Activated CD4-positive, alpha-beta memory T cell treated with anti-CD3 and anti-CD28 coated beads for 36 hours (primary cell): ENCODE measurements at places on chromosomes 13 and 19. TPM values are rescaled to one million over a fixed set of nuclear protein-coding genes. Genes with fewer than 3 reads are reported as not detected.

DNA sequence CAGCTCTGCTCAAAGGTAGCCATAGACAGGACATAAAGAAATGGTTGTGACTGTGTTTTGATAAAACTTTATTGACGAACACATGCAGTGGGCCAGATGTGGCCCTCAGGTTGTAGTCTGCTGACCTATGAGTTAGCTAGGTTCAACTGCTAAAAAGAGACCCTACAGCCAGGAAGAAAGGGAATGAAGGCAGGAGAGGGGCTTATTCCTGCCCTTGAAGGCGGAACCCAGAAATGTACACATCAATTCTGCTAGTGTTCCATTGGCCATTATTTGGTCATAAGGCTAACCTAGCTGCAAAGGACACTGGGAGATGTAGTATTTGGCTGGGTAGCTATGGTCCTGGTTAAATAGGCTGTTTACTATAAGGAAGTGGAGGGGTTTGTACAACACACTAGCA lies 18.0 kb downstream of the APBA3 start:
- no peak for DNase-seq

DNA sequence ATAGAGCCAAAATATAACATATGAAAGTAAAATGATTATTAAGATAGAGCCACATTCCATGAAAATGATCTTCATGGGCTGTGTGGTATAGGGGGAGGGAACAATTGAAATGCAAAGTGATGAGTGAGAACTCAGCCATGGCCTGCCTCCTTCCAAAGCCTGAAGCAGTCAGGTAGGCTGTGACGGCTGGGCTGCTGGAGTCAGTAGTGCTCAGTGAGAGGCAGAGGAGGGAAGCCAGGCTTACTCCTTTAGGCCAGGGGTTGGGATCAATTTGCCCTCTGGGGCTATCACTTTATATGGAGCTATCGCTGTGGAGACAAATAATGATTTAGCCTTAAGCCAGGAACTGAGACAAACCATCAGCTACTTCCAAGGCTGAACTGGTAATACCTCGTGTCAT lies 654.9 kb downstream of the FGF9 start:
- DNase-seq: no peak

DNA sequence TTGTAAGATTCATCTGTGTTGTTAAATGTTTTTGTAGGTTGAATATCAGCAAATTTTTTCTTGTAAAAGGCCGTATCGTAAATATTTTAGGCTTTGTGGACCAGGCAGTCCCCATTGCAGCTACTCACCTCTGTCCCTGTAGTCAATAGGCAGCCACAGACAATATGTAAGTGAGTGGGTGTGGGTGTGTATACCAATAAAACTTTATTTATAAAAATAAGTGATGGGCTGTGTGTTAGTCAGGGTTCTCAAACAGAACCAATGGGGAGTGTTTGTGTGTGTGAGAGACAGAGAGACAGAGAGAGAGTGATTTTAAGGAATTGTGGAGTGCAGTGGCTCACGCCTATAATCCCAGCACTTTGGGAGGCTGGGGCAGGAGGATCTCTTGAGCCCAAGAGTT lies 37.6 kb upstream of the NFIC start:
- no peak for DNase-seq

GRCh38 chr19:18520848-18521691 lies 800 bp downstream of the ELL start:
- DNase-seq: peak; percentile 38

METTL21C gene
- total RNA-seq: not detected

GPATCH1 gene
- 8.9 TPM for total RNA-seq

- no peak for DNase-seq
Observed at GRCh38 chr13:35695448-35695770, 218.9 kb upstream of the MAB21L1 start.

DNA sequence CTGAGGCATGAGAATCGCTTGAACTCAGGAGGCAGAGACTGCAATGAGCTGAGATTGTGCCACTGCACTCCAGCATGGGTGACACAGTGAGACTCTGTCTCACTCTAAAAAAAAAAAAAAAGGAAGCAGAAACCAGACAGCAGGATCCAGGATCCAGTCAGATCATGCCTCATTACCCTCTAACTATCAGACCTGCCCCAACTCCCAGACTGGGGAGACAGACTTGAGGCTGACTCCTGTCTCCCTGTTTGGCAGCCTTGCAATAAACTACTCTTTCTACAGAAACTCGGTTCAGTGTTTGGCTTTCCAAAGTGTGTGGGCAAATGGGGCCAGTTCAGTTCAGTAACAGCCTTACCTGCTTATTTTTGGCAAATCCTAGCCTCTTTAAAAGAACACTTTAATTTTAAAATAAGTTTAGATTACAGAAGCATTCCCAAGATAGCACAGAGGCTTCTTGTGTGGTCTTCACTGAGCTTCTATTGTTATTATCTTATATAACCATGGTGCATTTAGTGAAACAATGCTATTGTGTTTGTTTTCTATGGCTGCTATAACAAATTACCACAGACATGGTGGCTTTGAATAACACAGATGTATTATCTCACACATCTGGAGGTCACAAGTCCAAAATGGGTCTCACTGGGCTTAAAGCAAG lies 18.5 kb downstream of the RASL11A start:
- DNase-seq: no peak

DNA sequence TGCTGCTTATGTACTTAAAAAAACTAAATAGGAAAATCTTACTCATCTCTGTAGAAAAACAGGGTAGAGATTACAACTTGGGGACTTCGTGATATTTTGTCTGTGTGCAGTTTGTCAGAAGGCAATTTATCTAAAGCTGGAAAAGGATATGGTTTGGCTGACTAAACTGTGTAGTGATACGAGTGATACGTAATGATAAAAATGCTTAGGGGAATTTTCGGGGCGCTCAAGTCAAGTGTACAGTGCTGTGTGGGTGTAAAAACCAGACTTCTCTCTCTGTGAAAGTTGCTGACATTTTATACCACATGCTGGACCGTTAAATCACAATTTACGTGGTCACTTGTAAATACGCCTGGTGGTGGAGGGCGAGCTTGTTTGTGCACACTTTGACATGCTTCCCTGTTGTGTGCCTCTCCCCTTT lies 221.7 kb downstream of the KCNRG start:
- DNase-seq: peak; percentile 55

- peak; percentile 10 for DNase-seq
Observed at GRCh38 chr19:18972301-18972811, 31.3 kb upstream of the HOMER3 start.

- no peak for DNase-seq
Observed at GRCh38 chr19:1634242-1634937, 18.0 kb downstream of the TCF3 start.

SETDB2 gene
- 15.9 TPM for total RNA-seq

TMEM59L gene
- total RNA-seq: 0.24 TPM

GRCh38 chr13:112752711-112753541 lies 63.1 kb downstream of the ATP11A start:
- peak; percentile 48 for DNase-seq

ZBTB32 gene
- total RNA-seq: 228 TPM

- DNase-seq: peak; percentile 100
Observed at GRCh38 chr19:18522124-18522861, 423 bp upstream of the ELL start.

GRCh38 chr13:54950546-54950945 lies 1921.9 kb downstream of the OLFM4 start:
- no peak for DNase-seq

GRCh38 chr13:25192052-25192451 lies 20.0 kb upstream of the AMER2 start:
- no peak for DNase-seq

SHISA7 gene
- not detected for total RNA-seq

- no peak for DNase-seq
Observed at GRCh38 chr13:28349371-28349770, 145.6 kb downstream of the FLT1 start.

DNA sequence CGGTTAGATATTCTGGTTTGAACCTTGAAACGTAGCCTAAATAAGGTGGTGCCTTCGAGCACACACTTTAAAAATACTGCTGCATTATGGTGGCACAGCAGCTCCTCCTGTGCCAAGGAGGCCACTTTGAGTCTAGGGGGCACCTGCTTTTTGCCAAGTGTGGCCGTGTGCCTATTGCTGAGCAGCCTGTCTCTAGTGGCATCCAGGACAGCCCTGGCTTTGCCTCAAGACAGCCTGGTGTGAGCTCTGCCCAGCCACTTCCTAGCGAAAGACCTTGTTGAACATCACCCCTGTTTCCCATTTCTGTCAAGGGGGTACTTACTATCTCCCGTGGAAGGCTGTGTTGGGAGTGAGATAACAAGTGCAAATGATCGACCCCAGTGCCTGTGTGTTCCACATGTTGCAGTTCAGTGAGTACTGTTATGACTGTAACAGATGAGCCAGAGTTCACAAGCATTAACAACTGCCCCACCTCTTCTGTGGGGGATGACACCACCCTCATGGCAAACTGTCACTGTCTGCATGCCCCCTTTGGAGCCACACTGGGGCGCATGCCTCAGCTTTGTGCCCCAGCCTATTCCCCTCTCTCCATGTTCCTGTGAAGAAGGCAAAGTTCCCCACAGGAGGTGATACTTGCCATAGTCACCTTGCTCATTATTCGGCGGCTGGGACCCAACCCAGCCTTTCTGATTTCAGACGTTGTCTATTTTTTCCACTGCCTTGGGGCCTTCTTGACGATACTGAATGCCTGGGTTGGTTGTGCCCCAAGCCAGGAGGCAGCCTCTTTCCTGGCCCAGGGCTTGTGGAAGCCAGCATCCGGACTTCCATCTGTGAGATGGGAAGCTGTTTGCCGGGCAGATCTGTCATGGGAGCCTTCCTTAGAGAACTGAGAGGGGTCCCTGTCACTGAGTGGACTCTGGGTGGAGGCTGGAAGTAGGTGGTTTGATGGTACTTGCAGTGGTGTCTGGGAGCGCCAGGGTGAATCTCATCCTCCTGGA lies 5.4 kb downstream of the GATAD2A start:
- DNase-seq: peak; percentile 68

GRCh38 chr13:25902891-25903341 lies 148.9 kb downstream of the SHISA2 start:
- DNase-seq: peak; percentile 50

GRCh38 chr13:111161601-111162600 lies 46.8 kb downstream of the ARHGEF7 start:
- no peak for DNase-seq

DNA sequence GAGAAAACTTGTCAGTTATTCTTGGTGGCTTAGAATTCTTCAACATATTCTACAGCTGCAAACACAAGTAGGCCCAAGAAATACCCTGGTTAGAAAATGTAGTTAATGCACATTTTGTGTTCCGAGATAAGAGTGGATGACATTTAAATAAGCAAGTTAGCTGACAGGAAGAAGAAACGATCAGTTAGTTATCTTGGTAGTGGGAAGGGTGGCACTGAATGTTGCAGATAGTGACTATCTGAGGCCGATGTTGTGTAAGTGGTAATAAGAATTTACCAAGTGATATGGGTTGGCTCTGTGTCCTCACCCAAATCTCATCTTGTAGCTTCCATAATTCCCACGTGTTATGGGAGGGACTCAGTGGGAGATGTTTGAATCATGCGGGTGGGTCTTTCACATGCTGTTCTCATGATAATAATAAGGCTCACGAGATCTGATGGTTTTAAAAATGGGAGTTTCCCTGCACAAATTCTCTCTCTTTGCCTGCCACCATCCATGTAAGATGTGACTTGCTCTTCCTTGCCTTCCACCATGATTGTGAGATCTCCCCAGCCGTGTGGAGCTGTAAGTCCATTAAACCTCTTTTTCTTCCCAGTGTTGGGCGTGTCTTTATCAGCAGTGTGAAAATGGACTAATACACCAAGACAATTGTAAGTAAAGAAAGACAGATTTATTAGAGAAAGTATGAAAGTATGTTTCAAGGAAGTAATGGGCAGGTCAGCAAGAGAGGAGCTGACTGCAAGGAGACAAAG lies 10.9 kb upstream of the AKAP11 start:
- no peak for DNase-seq

ZNF229 gene
- total RNA-seq: 0.05 TPM

DNA sequence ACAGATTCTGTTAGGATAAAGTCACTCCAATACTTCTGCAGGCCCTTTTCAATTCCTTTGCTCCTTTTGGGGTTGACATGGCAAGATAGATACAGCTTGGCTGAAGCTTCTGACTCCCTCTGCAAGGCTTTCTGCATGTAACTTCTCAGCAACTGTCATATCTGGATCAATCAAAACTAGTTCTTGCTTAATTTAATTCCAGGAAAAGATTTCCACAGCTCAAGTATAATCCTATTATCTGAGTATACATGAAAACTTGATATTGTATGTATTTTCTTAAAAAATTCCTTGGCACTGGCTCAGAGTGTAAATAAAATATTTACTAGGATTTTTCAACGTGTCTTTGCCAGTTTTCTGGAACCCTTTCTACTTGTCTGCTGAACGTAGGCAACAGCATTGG lies 109.6 kb downstream of the STARD13 start:
- DNase-seq: no peak

ATP1A3 gene
- 0.64 TPM for total RNA-seq

DNA sequence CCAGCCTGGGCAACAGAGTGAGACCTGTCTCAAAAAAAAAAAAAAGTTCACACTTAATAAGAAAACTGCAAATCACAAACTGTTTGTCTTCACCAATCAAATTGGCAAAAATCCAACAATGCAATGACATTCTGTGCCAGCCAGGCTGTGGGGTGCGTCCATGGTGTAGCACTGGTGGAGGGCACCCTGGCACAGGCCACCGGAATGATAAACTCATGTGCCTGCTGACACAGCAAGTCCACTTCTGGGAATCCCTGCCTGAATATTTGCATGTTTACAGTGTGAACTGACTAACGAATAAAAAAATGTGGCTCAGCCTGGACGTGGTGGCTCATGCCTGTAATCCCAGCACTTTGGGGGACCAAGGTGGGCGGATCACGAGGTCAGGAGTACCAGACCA lies 1.6 kb upstream of the LRRC25 start:
- no peak for DNase-seq

NLRP7 gene
- not detected for total RNA-seq
